Brain (organoid and tissue), 16 donors: ENCODE measurements at places on chromosomes 7 and 10.

GRCh38 chr7:30526163-30526562 lies 21.5 kb upstream of the GGCT start:
- DNase-seq, result no peak

DNA sequence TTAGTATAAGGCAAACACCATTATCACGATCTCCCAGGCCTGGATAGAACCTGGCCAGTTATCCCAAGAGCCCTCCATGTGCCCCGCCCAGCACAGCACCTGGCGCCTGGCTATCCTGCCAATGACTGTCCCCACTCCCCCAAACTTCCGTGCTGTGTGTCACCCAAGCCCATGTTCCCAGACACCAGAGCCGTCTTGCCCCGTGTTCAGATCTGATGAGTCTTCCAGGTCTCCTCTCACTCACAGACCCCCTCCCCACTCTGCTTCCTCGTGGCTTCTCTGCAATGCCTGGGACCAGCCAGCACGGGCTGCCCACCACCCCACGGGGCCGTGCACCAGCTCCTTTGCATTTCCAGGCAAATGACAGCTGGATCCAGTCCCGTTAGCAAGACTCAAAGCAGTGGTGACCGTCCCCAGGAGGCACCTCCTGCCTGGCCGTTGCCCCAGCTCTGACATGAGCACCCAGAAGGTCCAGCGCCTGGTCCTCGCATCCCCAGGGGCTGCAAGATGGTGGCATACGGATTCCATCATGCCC lies 43.8 kb upstream of the INPP5A start:
- DNase-seq, result no peak

DNA sequence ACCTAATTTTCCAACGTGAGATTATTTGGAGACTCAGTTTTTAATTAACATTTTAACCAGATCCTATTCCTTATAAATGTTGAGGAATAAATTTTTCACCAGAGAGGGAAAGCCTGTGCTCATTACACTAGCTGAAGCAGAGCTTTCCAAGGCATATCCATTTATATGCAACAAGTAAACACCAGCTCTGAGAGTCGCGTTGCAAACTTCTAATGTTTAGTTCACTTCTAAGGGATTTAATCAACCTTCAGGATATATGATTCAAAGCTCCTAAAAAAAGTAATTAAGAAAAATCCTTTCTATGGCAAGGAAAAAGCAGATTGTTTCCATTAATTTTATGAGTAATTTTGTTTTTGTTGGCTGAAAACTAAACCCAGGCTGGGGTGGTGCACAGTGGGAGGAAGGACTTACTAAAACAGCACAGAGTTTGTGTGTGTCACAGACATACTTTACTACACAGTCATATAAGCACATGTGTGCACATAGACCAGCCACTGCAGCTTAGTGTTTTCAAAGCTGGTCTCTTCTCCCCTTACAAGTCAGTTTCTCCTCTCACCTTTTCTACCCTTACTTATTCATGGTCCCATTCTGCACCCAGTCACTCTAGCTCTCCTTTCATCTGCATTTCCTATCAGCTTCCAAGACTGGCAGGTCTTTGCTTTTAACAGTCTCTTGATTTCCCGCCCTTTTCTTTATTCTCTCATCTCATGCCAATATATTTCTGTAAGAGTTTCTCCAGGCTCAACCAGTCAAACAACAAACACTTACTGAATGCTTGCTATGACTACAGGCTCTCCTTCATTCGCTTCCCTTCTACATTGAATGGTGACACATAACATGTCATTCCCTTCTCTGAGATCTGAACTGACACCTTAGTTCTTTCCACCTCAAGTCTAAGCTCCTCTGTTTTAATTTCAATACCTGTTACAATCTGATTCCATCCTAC lies 81.1 kb upstream of the FZD1 start:
- DNase-seq, result no peak

GRCh38 chr7:105304040-105304895 lies 84.5 kb downstream of the SRPK2 start:
- peak; percentile 26 for DNase-seq

- DNase-seq, result no peak
These were observed 234.1 kb downstream of the PTEN start for GRCh38 chr10:88097536-88097935.

- DNase-seq, result no peak
These were observed 745.9 kb downstream of the GATA3 start for GRCh38 chr10:8800426-8800825.

GRCh38 chr10:96666741-96667140 lies 53.6 kb downstream of the PIK3AP1 start:
- no peak for DNase-seq

GRCh38 chr10:128058750-128059134 lies 67.5 kb downstream of the MKI67 start:
- DNase-seq, result peak; percentile 75

- DNase-seq, result no peak
These were observed 16.1 kb upstream of the NDST2 start for GRCh38 chr10:73827346-73828089.

- no peak for DNase-seq
These were observed 125.0 kb downstream of the FAM53B start for GRCh38 chr10:124619195-124619594.

DNA sequence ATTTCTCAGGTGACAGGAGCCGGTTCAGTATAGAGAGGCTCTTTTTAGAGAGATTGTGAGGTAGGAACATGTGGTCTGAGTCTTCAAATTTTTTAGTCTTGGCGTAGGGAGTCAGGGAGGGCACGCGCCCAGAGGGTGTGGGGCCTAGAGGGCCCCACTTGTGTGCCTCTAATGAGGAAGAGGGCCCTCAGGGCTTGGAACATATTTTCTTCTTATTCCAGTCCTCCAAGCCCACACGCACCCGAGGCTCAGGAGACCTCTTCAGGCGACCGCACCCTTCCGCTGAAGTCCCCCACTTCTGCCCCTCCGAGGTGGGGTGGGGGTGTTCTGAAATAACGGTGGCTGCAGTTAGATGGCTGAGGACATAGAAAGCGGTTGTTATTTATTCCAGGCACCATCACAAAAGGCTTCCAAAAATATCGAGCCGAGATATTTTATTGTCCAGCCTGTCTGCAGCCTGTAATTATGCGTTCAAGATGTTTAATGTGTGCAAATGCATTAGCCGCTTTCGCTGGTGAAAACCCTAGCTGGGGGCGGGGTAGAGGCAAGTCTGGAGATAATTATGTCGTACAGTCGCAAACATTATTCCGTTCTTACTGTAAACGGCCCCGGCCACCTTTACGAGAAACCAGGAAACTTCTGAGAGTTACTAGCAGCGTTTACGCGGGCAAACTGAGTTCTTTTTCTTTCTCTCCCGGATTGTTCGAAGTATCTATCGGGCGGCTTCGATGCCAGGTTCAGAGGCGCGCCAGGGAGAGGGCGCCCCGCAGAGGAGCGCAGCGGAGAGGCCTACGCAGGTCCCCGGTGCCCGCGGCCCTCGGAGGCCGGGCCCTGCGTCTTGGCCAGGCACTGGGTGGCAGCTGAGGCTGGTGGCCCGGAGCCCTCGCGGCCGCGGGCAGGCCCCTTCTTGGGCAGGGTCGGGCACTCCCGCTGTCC lies 12.9 kb upstream of the HOXA13 start:
- DNase-seq, result no peak

- DNase-seq, result peak; percentile 89
These were observed 58.0 kb downstream of the RAMP3 start for GRCh38 chr7:45215601-45216062.
